Left renal pelvis (tissue), 4 donors: ENCODE measurements at places on chromosomes 2 and 18.
A peak's percentile ranks its signal among the peaks of the same experiment; 100 is the strongest.

GRCh38 chr18:9971313-9971920 lies 57.6 kb downstream of the VAPA start:
- DNase-seq: peak; percentile 70

DNA sequence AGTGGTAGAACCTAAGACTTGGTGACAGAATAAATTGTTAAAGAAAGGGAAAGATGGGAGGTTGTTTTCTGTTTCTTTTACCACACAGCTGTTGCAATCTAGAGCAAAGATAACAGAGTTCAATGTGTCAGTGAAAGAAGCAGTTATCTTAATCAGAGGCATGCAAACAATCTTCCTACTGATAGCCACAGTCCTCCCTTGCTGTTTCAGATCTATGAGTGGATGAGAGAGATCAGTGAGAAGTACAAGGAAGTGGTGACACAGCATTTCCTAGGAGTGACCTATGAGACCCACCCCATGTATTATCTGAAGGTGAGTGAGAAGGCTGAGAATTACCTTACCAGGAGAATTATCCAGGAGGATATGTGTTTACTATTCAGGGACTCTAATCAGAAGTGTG lies 15.9 kb downstream of the CPO start:
- DNase-seq: no peak

DNA sequence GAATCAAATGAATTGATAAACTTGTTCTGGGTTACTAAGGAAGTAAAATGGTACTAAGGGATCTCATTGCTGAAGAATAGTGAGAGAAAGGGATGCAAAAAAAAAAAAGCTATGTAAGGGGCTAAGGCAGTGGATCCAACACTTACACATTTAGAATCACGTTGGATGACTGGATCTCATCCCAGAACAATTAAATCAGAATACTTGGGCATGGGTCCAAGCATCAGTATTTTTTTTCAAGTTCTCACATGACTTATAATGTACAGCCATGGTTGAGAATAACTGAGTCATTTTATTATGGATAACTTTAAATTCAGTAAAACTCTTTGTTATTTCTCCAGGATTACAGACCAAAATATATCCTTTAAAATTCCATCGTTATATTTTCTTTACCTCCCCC lies 8.5 kb downstream of the DSC1 start:
- no peak for DNase-seq

GRCh38 chr2:106781196-106781595 lies 104.8 kb downstream of the ST6GAL2 start:
- DNase-seq: no peak

GRCh38 chr2:20650393-20650876 lies 463 bp downstream of the HS1BP3 start:
- no peak for DNase-seq

DNA sequence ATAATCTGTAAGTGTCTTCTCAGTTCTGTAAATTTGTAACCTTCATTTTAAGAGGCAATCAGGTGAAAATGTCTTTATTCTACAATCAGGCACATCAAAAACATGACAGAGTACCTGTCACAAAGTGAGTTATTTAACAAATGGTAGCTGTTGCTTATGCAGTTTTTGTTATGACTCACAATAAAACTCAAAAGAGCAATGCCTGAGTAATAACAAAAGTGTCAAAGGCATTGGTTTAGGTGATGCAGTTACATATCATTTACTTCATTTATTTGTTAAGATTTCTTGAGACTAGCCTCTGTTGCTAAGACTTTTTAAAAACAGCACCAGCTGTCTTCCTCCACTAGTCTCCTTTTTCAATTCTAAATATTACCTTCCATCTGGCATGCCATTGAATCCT lies 177.8 kb downstream of the KIAA1328 start:
- no peak for DNase-seq
